ENCODE measurements at places on chromosomes 11 and 22.
A peak's percentile ranks its signal among the peaks of the same experiment; 100 is the strongest.

DNA sequence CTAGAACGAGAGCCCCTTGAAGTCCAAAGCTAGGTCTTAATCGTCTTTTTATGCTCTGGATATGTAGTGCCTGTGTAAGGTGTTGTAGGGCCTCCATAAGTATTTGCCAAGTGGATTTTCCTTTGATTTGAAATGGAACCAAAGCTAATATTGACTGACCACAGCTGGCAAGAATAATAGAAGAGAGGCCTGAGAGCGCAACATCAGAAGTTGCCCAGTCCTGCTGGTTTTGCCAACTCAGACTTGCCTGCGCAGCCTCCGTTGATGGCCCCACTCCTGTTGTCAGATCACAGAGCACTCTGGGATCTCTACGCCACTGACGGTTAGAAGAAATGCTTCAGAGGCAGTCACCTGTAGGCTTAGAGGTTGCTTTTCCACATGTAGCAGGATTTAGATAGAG, 251.2 kb downstream of the TENM4 start:
- no peak for DNase-seq

GRCh38 chr11:65634109-65634436, 3.8 kb upstream of the SIPA1 start:
- DNase-seq: no peak

DNA sequence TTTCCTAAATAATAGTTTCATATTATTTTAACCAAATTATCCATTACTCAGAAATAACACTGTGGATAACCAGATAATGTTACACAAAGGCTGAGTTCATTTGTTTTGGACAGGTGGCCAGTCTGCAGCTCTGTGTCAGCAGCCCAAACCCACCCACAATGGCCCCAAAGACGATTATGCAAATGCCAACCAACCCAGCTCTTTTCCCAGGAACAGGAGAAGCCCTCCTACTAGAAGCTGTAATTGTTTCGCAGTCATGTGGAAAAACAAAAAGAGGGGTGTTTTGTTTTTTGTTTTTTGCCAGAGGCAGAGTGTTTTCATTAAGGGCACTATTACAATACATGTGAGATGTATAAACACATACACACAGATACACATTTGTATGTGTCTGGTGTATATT, 102.1 kb downstream of the FCHSD2 start:
- DNase-seq: peak; percentile 10

DNA sequence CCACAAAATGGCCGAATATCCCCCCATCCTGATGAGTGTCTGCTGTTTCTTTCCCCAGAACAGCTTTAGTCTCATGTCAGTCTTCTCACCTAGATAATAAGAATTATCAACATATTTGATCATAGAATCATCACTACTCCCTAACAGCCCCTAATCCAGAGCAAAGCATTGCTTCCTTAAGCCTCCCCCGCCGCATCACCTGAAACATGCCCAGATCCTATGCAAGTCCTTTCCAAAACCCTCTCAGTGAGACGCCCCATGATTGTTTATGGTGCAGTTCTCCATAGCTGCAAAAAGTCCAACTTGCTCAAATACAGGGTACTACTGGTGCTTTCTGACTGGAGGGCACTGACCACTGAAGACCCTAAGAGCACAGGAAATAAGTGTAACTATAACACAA, 20.1 kb downstream of the KCNJ1 start:
- DNase-seq: no peak

DNA sequence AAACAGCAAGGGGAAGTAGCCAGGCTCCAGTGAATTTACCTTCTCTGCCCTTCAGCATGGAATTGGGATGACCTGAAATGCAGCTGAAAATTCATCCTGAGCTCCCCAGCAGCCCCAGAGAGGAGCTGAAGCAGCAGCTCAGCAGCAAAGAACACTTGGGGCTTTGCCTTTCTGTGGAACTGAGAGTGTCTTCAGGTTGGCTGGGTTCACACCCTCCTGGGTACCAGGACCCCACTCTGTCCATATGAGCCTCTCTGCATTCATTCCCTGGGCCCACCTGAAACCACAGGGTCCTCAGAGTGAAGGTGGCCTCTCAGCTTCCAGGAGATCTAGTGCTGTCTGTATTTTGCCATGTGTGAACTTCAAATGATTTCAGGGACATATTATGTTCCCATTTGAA, 429.2 kb downstream of the MN1 start:
- DNase-seq: no peak

DNA sequence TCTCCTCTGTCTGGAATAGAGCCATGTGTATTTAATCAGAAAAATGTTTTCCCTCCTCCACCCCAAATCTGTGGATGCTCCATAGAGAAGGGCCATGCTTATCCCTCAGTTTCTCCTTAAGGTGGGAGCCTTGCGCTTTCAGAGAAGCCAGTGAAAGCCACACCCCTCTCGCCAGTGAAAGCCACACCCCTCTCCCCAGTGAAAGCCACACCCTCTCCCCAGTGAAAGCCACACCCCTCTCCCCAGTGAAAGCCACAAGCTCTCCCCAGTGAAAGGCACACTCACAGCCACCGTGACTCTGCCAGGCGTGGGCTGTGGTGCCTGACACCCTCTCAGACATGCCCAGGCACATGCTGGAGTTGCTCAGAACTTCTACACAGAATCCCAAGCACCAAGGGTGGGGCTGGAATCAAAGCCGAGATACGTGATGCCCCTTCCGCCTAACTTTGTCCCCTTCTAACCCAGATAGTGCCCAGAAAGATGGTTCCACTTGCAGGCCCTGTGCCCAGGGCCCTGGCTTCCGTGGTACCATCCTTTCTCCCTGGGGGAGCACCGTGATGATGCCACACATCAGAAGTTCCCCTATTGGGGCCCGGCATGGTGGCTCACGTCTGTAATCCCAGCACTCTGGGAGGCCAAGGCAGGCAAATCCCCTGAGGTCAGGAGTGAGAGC, 16.5 kb upstream of the PRR5 start:
- DNase-seq: no peak

DNA sequence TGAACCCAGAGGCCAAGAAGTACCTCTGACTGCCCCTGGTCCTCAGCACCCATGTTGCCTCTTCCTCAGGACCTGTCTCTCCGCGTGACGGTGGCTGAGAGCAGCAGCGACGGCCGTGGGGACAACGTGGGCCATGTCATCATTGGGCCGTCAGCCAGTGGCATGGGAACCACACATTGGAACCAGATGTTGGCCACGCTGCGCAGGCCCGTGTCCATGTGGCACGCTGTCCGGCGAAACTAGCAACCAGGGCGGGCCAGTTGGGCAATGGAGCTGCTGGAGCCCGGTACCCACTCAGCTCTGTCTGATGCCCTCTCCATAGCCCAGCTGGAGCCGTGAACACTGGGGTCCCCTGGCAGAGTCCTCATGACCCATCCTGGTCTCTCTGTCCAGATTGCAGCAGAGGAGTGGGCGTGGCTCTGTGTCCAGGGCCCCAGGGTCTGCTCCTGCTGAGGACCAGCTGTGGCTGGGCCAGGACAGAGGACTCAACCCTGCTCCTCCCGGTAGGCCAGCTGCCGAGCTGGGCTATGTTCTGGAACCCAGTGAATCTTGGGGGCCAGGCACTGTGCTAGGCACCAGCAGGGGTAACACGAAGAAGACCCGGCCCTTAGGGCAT, 8.0 kb upstream of the RHOD start:
- DNase-seq: no peak

GRCh38 chr22:38017272-38017920, 33.0 kb upstream of the SOX10 start:
- peak; percentile 60 for DNase-seq

DNA sequence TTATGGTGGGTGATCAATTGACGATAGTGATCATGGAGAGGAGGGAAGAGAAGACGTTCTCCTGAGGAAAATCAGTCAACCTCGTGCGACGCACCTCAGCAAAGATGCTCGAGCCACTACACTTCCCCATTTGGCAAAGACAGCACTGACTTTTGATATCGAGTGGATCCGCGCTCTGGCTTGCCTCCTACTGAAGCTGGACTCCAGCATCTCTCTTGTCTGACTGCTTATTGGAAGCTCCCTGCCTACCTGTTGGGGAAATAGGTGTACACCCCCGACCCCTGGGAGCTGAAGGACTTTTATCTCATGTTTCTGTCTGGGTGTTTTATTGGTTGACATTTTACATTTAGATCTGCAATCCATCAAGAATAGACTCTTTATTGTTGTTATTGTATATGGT, 476.8 kb upstream of the B3GAT1 start:
- DNase-seq: no peak

DNA sequence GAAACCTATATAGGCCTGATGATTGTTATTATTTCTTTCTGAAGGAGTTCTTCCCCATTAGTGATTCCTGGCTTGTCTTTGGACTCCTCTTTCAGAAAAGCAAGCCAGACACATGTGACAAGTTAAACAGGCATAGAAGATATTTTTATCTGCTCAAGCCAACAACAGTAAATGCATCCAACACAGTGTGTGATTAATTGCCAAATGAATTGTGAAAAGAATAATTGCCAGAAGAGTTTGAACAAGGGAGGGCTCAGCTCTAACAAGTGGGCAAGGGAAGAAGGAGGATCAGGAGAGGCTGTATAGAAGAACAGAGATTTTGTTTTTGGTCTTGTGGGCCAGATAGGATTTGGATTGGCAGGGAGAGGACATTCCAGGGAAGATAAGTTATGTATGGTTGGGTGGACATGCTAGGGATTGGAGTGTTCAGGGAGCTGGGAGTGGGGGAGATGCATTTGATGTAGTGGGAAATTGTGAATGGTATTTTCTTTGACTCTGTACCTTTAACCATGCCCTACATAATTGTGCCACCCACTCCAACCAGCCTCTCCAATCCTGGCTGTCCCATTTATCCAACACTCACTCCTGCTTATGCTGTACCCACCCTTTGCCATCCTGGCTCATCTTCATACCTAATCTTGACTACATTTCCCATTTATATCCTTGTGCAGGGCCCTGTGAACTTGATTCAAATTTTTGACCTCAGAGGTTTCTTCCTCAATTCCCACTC, 172.8 kb downstream of the RRAS2 start:
- DNase-seq: no peak

DNA sequence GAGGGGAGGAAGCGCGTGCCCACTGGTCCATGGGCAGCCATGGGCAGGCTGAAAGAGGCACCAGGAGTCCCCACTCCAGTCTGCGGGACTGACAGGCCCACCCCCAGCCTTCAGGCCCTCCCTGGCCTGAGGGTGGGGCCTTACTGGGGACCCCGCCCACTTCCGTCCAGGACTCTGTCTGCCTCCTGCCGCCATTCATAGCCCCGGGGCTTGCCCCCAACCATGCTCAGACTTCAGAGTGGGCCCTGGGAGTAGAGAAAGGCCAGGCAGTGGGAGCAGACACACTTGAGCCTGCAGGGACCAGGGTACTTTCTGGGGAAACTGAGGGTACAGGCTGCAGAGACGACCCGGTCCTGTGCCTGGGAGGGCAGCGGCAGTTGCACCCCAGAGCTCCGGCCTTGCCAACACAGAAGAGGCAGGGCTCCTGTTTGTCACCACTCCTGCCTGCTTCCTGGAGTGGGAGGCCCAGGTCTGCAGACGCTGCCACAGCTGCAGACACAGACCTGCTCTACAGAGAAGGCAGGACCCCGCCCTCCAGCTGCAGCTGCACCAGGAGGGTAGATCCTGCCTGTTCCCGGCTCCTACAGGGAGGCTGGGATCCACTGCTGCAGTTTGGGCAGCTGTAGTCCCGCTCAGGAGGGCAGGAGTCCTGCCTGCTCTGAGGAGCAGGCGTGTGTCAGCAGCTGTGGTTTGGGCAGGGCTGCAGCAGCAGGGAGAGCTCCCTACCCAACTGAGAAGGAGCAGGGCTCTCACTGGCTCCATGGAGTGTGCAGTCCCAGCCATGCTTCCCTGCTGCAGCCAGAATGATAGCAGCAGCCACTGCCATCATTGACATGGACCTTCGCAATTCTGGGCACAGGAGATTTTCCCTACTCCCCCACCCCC, 387.9 kb upstream of the ANO3 start:
- no peak for DNase-seq

GRCh38 chr11:9573775-9574621, 528 bp downstream of the WEE1 start:
- no peak for DNase-seq

GRCh38 chr11:110824912-110825620, 112.8 kb upstream of the ARHGAP20 start:
- DNase-seq: no peak

GRCh38 chr22:35401863-35402262, 1.9 kb downstream of the MCM5 start:
- DNase-seq: no peak

DNA sequence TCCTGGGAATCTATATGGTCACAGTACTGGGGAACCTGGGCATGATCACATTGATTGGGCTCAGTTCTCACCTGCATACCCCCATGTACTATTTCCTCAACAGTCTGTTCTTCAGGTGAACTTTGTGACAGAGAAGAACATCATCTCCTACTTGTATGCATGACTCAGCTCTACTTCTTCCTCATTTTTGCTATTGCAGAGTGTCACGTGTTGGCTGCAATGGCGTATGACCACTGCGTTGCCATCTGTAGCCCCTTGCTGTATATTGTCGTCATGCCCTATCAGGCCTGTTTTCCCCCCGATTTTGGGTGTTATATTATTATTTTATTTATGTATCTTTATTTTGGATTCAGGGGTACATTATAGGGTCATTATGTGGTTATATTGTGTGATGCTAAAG, 2.4 kb upstream of the OR8G1 start:
- no peak for DNase-seq
